ENCODE measurements at places on chromosomes 11 and 22.

GRCh38 chr22:24076091-24076867 lies 65.2 kb downstream of the CABIN1 start:
- DNase-seq: no peak

- no peak for DNase-seq
These were observed at the start of gene PLAAT4 for GRCh38 chr11:63536669-63537292. TSS of gene PLAAT4 (plus strand) at chr11:63536808. CDS start at chr11:63536869, 61 bp downstream.

GRCh38 chr11:111633756-111634362 lies 31.6 kb downstream of the SIK2 start:
- DNase-seq: no peak

DNA sequence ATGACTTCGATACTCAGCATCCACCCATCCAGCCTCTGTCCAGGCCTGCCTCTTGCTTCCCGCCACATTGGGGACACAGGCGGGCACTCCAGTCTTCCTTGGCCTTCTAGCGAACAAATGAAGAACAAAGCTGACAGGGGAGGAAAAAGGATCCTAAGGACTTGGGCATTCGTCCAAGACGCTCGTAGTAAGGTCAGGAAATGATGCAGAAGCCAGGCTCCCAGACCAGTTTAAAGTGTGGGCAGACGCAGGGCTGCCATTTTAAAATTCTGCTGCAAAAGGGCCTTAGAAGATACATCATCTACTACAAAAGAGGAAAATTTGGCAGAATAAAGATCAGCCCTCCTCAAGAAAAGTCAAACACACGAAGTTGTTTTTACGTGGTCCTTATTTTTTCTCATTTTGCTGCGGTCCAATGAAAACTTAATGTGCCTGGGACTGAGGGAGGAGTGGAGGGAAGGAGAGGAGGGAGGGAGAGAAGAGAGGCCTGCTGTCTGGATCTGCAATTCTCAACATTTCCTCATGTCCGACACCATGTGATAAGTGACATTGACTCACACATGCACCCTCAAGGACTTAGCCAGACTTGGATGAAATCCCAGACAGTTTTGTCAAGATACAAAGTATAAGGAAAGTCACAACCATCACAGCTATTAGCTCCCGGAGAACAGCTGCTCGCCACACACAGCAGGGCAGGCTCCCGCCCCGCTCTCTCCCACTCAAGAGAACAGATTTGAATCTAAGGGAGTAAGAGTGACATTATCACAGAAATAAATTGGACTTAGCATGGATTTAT lies 5.7 kb downstream of the DNAL4 start:
- peak; percentile 83 for DNase-seq

DNA sequence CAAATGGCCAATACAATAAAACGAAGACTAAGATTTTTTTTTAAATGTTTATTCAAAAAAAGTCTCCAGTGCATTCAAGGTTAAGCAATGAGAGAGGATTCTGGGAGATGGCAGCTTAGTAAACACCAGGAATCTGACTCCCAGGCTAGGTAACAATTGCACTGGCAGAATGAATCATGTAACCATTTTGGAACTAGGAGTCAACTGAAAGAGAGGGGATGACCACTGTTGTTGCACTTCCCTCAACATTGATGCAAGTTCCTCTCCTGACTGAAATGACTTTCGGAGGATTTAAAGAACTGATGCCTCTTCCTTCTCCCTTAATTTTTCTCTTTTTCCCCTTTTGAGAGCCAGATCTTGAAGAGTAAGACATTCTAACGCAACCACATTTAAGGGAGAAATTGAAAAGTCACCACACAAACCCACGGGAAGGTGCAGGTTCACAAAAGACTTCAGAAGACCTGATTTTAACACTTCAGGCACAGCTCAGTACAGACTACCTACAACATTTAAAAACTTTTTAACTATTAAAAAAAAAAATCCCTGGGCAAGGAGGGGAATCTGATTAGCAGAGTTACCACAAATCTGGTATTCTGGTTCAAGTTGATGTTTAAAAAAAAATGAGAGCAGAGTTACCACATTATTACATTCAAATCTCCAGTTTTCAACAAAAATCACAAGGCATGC lies 56.8 kb downstream of the FCHSD2 start:
- DNase-seq: no peak

- no peak for DNase-seq
These were observed 13.5 kb downstream of the OR52K1 start for GRCh38 chr11:4495986-4496385.

DNA sequence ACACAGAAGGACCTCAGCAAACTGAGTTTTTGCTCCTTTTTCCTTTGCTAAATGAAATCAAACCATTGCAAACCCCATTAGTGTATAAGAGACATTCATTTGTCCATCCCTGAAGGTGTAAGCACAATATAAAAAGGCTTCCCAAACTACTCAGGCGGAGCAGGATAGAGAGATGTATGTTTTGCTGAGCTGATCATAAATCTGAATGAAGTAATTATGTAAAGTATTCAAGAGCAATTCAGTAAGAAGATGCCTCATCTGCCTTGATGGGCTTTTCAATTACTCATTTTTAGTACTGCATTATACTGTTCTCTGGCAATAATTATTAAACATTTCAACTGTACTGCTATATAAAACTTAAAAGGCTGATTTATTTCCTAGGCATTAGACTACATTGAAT lies 65.0 kb downstream of the SPON1 start:
- DNase-seq: no peak

DNA sequence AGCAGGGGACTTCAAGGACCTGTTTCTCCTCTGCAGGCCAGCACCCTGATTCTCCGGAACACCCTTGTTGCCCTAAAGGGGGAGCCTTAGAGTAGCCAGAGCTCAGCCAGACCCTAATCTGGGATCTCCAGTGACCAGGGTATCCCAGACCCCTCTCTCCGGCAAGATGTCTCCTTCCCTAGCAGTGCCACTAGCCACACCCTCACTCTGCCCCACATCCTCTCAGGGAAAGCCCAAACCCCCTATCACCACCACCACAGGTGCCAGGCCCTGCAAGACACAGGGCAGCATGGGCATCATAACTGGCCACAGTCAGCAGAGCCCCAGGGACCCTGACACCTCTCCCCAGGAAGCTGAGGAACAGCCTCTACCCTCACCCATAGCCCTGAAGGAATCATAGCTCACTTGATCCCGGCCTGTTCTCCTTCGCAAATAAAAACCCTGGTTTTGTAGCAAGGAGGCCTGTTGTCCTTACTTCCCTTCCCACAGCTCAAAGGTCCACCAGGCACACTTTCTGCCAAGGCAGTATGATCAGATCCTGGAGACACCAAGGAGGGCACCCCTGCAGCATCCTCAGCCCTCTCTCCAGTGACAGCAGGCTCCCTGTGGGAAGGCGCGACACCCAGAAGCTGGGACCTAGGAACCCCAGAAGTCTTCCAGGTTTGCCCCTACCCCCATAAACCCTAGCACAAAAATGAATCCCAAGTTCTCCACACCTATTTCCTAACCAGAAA lies 4.6 kb downstream of the CFL1 start:
- no peak for DNase-seq

DNA sequence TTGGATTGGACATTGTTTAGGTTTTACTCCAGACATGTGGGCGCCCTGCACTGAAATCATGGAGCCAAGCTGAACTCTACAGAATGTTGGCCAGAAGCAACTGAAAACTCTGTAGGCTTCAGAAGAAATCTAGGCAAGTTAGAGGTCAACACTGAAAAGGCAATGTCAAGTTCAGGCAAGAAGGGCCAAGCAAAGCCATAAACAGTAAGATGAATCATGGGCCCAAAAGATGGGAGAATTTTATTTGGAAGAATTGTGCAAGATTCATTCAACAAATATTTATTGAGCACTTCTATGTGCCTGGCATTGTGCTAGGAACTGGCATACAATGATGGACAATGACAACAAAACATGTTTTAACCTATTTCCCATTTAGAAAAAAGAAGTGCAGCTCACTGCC lies 10.9 kb downstream of the HOATZ start:
- no peak for DNase-seq

GRCh38 chr11:115313224-115313838 lies 190.9 kb downstream of the CADM1 start:
- DNase-seq: no peak

GRCh38 chr11:8122173-8122764 lies 41.3 kb downstream of the TUB start:
- no peak for DNase-seq

GRCh38 chr22:45817745-45818423 lies 146.2 kb downstream of the ATXN10 start:
- no peak for DNase-seq

GRCh38 chr11:118690553-118691304 lies 11.3 kb upstream of the TREH start:
- no peak for DNase-seq

DNA sequence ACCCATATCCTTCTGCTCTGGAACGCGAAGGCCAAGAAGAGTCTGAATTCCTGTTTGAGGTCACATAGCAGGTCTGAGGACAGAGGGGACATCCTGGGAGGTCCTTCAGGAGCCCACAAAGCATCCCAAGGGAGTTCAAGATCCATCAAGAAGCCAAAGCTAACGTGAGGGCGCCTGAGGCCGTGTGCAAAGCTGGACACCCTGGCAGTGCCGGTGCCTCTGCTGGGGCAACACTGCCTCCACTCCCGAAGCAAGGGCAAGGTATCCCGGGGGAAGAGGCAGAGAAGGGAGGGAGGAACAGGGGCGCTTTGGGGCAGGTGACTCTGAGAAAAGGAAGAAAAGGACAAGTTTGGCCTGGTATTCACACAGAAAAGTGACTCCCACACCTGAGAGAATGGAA lies 50.3 kb upstream of the CDON start:
- no peak for DNase-seq

DNA sequence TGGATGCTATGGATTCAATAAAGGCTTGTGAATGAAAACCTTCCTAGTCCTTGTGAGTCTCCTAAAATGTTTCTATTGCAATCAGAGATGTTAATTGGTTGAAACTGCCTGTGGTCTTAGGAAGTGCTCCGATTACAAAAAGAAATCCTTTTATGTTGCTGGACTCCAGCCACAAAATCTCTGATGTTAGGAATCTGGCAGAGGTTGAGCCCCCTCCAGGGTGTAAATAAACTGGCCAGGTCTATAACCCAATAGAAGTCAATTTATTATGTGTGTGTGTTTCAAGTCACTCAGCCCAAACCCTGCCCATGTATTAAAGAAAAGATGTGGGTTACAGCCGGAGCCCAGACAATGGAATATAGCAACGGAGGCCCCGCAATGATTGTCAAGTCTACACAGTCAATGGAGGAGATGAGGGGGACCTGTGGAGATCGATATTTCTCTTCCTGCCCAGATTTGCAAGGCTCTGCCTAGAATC lies 218.1 kb upstream of the SORL1-AS1 start:
- DNase-seq: no peak

- no peak for DNase-seq
These were observed 59.8 kb downstream of the SLC25A17 start for GRCh38 chr22:40759294-40759840.

DNA sequence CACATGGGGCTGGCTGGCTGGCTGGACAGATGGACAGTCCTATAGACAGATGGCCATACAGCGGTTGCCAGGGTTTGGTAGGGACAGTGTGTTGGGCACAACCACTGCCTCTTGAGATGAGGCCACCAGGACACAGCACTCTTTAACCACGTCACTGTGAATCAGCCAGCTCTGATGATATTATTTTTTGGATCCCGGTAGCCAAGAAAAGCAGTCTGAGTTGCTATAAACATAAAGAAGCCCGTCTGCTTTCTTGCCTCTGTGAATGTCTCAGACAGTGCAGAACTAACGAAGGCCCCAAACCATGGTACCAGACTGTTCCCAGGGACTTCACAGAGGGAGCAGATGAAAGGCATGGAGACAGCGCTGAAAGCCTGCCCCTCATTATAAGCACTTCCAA lies 115.9 kb upstream of the CSNK2A3 start:
- DNase-seq: no peak

GRCh38 chr11:133064152-133064877 lies 468.0 kb downstream of the OPCML start:
- DNase-seq: no peak

DNA sequence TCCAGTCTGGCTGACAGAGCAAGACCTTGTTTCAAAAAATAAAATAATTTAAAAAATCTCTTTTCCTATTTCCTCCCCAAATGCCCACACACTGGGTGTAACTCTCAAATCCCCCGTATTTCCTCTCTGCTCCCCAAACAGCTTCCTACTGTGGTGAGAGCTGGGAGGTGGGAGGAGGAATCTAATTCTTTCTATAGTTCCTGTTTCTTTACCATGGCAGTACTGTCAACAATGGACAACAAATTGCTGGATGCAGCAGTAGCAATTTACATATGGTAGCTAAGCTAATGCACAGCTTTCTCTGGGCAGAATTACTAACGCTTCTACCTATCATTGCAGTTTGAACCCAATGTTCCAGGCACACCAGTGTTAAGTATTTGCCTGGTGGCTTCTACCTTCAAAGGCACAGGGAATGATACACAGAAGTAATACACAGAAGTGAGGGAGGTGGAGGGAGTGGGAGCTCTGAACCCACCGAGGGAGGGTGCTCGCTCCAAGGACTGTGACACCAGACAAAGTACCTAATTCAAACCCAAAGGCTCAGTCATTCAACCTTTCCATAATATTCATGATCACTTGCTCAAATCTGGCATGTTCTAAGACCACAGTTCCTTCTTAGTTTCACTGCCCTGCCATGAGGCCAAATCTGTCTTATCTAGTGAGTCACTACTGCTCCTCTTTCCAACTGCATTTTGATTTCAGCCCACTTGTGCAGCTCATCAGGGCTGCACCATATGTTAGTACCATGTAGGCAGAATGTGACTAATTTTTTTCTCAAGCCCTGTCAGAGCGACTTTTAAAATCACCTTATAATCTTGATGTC lies 37.9 kb downstream of the CELF1 start:
- peak; percentile 33 for DNase-seq

GRCh38 chr11:96942855-96943254 lies 553.0 kb downstream of the JRKL start:
- DNase-seq: no peak

GRCh38 chr22:47388331-47388730 lies 625.9 kb downstream of the TBC1D22A start:
- DNase-seq: no peak

DNA sequence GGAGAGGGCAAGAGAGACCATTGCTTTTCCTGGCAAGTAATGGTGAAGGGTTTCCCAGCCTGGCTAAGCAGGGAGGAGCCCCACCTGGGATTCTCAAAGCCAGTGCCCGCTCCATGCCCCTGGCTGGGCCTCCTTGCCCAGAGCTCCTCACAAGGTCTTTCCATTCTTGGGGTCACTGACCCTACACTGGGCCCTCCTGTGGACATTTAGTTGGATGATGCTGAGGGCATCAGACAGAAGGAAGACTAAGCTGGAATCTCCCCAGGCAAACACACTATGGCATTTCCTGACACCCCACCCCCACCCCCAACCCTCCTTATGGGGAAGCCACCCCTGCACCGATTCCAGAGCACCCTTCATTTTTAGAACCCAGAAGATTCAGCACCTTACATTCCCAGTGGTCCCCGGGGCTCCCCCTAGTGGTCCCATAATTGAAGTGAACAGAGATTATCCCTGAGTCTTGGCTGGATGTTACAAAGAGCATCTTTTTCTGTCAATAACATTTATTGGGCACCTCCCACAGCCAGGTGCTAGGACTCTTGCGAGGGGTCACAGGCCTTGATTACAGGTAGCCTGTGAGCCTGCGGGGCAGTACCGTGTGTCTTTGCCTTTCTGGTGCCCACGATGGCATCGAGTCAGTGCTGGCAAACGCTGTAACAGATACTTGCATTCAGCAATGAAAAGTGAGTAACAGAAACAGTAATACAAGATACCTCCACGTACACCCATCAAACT lies 548.5 kb downstream of the BUD13 start:
- no peak for DNase-seq

GRCh38 chr22:44550711-44551491 lies 52.9 kb upstream of the RTL6 start:
- peak; percentile 78 for DNase-seq

- DNase-seq: no peak
These were observed 20.4 kb downstream of the MRGPRX4 start for GRCh38 chr11:18193010-18193409.
